ENCODE measurements at places on chromosomes 4 and X.

DNA sequence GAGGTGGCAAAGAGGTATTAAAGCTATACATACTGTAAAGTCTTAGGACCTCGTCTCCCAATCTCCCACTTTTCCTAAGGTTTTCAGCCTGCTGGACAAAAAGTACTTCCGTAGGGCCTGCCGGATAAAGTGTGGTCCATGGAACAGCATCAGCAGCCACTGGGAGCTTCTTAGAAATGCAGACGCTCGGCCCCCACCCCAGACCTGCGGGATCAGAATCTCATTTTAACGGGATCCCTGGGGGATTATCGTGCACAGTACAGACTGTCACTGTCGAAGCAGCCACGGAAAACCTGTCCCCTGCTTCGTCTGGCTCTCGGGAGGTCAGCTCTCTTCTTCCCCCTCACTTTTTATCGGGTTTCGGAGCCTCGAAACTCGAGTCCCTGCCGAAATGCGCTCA lies 802 bp downstream of the ADGRG2 start:
- H3K4me3 ChIP-seq: no peak overlapping the region
- no peaks in the 10 kb centered on the region for H3K36me3 ChIP-seq
- no peak overlapping the region for H3K27ac ChIP-seq

DNA sequence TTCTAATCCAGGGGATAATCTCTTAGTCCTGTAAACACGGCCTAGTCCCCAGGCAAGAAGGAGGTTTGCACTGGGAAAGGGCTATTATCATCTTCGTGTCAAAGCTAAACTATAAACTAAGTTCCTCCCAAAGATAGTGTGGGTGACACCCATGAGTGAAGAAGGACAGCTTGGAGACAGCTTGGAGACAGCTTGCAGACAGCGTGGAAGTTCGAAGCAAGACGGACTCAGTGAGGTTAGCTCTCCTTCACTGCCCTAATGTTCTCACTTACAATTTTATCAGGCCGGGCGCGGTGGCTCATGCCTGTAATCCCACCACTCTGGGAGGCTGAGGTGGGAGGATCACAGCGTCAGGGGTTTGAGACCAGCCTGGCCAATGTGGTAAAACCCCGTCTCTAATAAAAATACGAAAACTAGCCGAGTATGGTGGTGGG lies 19.2 kb upstream of the PLCXD1 start:
- DNase-seq: no peak
- H3K4me3 ChIP-seq: no peak overlapping the region
- H3K27ac ChIP-seq: no peak overlapping the region
- H3K36me3 ChIP-seq: no peaks in the 10 kb centered on the region
- H3K4me1 ChIP-seq: no peaks in the 10 kb centered on the region

- H3K27me3 ChIP-seq: no peaks in the 10 kb centered on the region
- H3K36me3 ChIP-seq: peaks cover 3% of the 10 kb centered on the region
- H3K4me1 ChIP-seq: no peaks in the 10 kb centered on the region
- no peak overlapping the region for H3K4me3 ChIP-seq
Observed at GRCh38 chr4:25441519-25442117, 64.6 kb downstream of the ANAPC4 start.

- DNase-seq: no peak
- H3K27me3 ChIP-seq: no peaks in the 10 kb centered on the region
- no peak overlapping the region for H3K4me3 ChIP-seq
- H3K27ac ChIP-seq: no peak overlapping the region
Observed at GRCh38 chrX:22538580-22538979, 265.9 kb downstream of the CBLL2 start.

DNA sequence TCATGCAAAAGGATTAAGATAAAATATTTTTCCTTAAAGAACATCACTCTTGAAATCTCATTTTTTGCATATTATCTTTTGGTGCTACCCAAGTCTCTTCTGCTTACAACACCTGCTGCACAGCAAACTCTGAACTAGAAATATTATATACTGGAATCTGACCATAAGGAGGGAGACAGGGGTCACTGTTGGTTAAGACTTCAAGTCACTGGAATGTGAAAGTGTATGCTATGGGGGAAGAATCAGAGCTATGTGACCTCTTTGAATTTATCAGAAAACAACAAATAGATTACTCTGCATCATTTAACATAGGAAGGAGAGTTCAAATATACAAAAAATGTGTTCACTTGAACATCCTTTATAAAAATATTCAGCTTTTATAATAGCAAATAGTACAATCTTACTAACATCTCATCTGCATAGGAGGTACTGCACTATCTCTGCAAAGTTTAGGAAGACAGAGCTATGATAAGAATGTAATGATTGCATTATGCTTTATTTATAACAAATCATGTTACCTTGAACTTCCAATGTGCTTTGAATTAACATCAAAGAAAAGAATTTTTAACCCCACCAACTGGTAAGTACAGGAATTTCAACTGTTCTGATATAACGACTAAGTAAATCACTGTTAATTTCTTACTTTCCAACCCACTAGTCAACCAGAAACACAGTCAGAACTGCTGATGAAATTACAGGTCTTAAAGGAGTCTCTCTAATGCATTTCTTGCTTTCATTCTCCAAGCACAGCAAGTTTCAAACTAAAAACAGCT lies 69.8 kb downstream of the ZNF827 start:
- no peak overlapping the region for H3K4me3 ChIP-seq
- H3K27me3 ChIP-seq: no peaks in the 10 kb centered on the region
- peaks cover 8% of the 10 kb centered on the region for H3K4me1 ChIP-seq
- peaks cover 2% of the 10 kb centered on the region for H3K36me3 ChIP-seq

DNA sequence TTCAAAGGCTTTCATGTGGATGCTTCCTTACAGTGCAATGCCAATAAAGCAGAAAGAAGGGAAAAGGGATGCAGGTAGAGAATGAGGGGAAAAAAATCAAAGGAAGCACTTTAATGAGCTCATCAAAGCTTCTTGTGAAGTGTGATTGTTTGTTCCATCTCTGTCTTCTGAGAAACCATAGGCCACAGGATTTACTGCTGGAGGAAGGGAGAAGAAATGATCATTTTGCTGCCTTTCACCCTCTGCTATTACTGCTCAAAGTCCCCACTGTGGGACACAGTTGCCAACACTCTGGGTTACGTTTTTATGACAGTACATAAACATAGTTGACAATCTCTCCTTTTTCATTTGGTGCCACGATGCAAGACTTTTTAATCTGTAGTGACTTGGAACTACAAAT lies 558.0 kb upstream of the TECRL start:
- no peaks in the 10 kb centered on the region for H3K4me1 ChIP-seq
- no peak overlapping the region for H3K4me3 ChIP-seq
- H3K27ac ChIP-seq: no peak overlapping the region
- H3K36me3 ChIP-seq: no peaks in the 10 kb centered on the region
- no peak for DNase-seq

DNA sequence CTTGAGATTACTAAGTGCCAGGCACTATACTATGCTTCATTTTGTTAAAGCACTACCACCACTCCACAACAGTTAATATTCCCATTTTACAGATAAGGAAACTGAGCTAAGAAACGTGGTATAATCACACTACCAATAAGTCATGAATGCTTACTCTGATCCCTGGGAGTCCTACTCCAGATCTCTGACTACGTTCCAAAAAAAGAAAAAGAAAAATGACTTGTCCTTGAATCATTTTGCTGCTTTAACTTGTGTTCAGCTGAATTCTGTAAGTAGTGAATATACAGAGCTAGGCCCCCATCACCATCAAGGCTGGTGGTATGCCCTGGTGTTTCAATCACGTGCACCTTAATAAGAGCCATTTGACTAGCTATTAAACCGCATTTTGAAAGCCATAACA lies 39.4 kb downstream of the LDB2 start:
- DNase-seq: no peak
- H3K27me3 ChIP-seq: no peaks in the 10 kb centered on the region
- no peaks in the 10 kb centered on the region for H3K4me1 ChIP-seq
- H3K27ac ChIP-seq: no peak overlapping the region
- H3K36me3 ChIP-seq: no peaks in the 10 kb centered on the region

- H3K4me3 ChIP-seq: no peak overlapping the region
- no peaks in the 10 kb centered on the region for H3K27me3 ChIP-seq
- H3K4me1 ChIP-seq: no peaks in the 10 kb centered on the region
- no peaks in the 10 kb centered on the region for H3K36me3 ChIP-seq
- no peak overlapping the region for H3K27ac ChIP-seq
Observed at GRCh38 chr4:5471206-5471605, 237.2 kb downstream of the EVC2 start.

- H3K27me3 ChIP-seq: peaks cover 3% of the 10 kb centered on the region
- no peak overlapping the region for H3K4me3 ChIP-seq
- no peak for DNase-seq
- no peak overlapping the region for H3K27ac ChIP-seq
Observed at GRCh38 chrX:43808231-43808630, 74.0 kb downstream of the MAOB start.

DNA sequence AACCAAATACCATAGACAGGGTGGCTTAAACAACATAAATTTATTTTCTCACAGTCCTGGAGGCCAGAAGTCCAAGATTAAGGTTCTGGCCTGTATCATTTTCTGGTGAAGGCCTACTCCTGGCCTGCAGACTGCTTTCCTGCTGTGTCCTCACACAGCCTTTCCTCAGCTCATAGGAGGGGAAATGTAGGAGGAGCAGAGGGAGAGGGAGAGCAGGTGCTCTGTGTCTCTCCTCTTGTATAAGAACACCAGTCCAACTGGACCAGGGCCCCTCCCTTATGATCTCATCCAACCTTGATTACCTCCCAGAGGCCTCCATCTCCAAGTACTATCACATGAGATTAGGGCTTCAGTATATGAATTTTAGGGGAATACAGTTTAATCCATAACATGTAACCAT lies 34.3 kb downstream of the RAPGEF2 start:
- H3K36me3 ChIP-seq: no peaks in the 10 kb centered on the region
- no peaks in the 10 kb centered on the region for H3K4me1 ChIP-seq
- no peak for DNase-seq
- no peak overlapping the region for H3K27ac ChIP-seq

- no peaks in the 10 kb centered on the region for H3K4me1 ChIP-seq
- no peak for DNase-seq
- no peak overlapping the region for H3K4me3 ChIP-seq
- no peaks in the 10 kb centered on the region for H3K36me3 ChIP-seq
Observed at GRCh38 chr4:30802622-30803323, 82.6 kb downstream of the PCDH7 start.

DNA sequence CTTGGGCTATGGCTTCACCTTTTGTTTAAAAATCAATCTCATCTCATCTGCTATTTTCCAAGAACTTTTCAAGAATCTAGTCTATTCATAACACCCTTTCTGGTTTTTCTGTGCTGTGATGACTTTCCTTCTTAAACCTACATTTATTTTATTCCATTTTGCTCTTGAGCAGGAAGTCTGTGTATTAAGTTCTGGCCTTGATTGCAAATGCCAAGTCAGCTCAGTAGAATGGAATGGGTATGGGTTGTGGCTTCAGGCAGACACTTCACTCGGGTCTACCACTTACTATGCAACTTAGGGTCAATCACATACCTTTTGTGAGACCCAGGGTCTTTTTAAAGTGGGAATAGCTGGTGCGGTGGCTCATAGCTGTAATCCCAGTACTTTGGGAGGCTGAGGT lies 522.3 kb downstream of the TRIML1 start:
- no peaks in the 10 kb centered on the region for H3K4me1 ChIP-seq
- no peak for DNase-seq
- H3K4me3 ChIP-seq: no peak overlapping the region
- no peaks in the 10 kb centered on the region for H3K36me3 ChIP-seq

- no peaks in the 10 kb centered on the region for H3K4me1 ChIP-seq
- H3K27me3 ChIP-seq: no peaks in the 10 kb centered on the region
- no peak within 1 kb of the TSS for H3K4me3 ChIP-seq
- no peak within 1 kb of the TSS for H3K27ac ChIP-seq
- H3K36me3 ChIP-seq: no peaks in the 10 kb centered on the region
- no peak for DNase-seq
Observed at GRCh38 chrX:15384304-15384703, at the start of gene VEGFD. Gene VEGFD (minus strand): TSS chrX:15384413. CDS start chrX:15383946, 467 bp downstream.

DNA sequence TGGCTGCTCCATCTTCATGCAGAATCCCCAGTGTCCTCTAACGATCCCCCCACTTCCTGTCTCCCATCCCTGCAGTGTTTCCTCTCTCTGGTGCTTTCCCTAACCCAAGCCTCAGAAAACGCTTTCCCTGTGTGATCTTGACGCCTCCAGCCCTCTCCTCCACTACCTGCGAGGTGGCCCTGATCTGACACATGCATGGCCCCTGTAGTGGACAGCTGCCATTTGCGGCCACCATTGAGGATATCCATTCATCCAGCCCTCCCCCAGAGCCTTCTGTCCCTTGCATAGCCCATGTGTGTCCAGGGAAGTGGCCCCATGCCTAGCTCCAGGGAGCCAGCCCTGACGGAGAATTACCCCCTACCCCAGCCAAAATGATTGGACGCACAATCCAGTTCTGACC lies 3.1 kb downstream of the UBL4A start:
- no peak for DNase-seq
- no peak overlapping the region for H3K4me3 ChIP-seq
- H3K27me3 ChIP-seq: no peaks in the 10 kb centered on the region

- H3K4me3 ChIP-seq: no peak overlapping the region
- DNase-seq: no peak
- no peaks in the 10 kb centered on the region for H3K27me3 ChIP-seq
- no peak overlapping the region for H3K27ac ChIP-seq
Observed at GRCh38 chr4:22457348-22457747, 58.5 kb downstream of the ADGRA3 start.

GRCh38 chr4:56692576-56692975 lies 11.5 kb upstream of the HOPX start:
- DNase-seq: no peak
- peaks cover 9% of the 10 kb centered on the region for H3K4me1 ChIP-seq
- H3K27me3 ChIP-seq: peaks cover 2% of the 10 kb centered on the region
- no peak overlapping the region for H3K27ac ChIP-seq
- H3K36me3 ChIP-seq: no peaks in the 10 kb centered on the region
- no peak overlapping the region for H3K4me3 ChIP-seq

DNA sequence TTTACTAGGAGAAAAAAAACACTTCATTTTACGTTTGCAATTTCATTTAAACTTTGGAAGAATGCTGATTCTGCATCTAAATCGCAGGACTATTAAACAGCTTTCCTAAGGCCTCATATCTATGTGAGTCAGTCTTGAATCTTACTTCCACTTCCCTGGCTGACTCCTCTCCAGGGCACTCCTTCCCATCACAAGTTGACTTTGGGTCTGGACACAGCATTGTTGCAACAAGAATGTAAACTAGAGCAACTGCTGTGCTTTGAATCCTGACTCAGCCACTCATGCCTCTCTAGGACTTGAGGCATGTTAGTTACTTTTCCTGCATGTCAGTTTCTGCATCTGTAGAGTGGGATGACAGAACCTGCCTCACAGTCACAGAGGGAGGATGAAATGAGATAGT lies 413.8 kb downstream of the FAT4 start:
- H3K27me3 ChIP-seq: no peaks in the 10 kb centered on the region
- H3K27ac ChIP-seq: no peak overlapping the region
- H3K4me1 ChIP-seq: no peaks in the 10 kb centered on the region
- H3K4me3 ChIP-seq: no peak overlapping the region
- DNase-seq: no peak
- H3K36me3 ChIP-seq: no peaks in the 10 kb centered on the region

All from activated CD4-positive, alpha-beta T cell treated with anti-CD3 and anti-CD28 coated beads, Interleukin-2, amount 10 ng/mL, durations not matched to agents 7 days and 5 days (primary cell).